LHCN-M2 (cell line): ENCODE measurements at places on chromosomes 12 and 14. TPM values are rescaled to one million over a fixed set of nuclear protein-coding genes. Genes with fewer than 3 reads are reported as not detected.

The ANKRD33 gene
- not detected in 2 replicates for total RNA-seq

The MMP17 gene
- 33.1 and 41.7 TPM in 2 replicates for total RNA-seq

The RFX4 gene
- total RNA-seq, result not detected in 2 replicates

The TMEM132C gene
- total RNA-seq, result not detected in 2 replicates

The KRT85 gene
- not detected in 2 replicates for total RNA-seq

The WIF1 gene
- 1.1 and 2.2 TPM in 2 replicates for total RNA-seq

The ESPL1 gene
- 14.8 and 18.2 TPM in 2 replicates for total RNA-seq

The TCL1A gene
- total RNA-seq, result not detected in 2 replicates

The LALBA gene
- total RNA-seq, result not detected in 2 replicates

The C1QL4 gene
- 0.19 and 0.46 TPM in 2 replicates for total RNA-seq

The SLC7A8 gene
- 2.4 and 3.4 TPM in 2 replicates for total RNA-seq

The BDKRB2 gene
- 0.06 TPM in 1 of 2 replicates, not detected in the other for total RNA-seq
